Ovary (tissue), 10 donors: ENCODE measurements at places on chromosomes 1 and 21. TPM values are rescaled to one million over a fixed set of nuclear protein-coding genes. Genes with fewer than 3 reads are reported as not detected.

GRCh38 chr1:216580538-216581057, 142.6 kb downstream of the ESRRG start:
- H3K27me3 ChIP-seq, result no peaks in the 10 kb centered on the region
- no peak overlapping the region for H3K4me3 ChIP-seq
- H3K4me1 ChIP-seq, result no peaks in the 10 kb centered on the region
- H3K27ac ChIP-seq, result no peak overlapping the region
- no peaks in the 10 kb centered on the region for H3K36me3 ChIP-seq

TMCC2 gene
- total RNA-seq, result 7.8 TPM

TMEM200B gene
- 32.6 TPM for total RNA-seq

DNA sequence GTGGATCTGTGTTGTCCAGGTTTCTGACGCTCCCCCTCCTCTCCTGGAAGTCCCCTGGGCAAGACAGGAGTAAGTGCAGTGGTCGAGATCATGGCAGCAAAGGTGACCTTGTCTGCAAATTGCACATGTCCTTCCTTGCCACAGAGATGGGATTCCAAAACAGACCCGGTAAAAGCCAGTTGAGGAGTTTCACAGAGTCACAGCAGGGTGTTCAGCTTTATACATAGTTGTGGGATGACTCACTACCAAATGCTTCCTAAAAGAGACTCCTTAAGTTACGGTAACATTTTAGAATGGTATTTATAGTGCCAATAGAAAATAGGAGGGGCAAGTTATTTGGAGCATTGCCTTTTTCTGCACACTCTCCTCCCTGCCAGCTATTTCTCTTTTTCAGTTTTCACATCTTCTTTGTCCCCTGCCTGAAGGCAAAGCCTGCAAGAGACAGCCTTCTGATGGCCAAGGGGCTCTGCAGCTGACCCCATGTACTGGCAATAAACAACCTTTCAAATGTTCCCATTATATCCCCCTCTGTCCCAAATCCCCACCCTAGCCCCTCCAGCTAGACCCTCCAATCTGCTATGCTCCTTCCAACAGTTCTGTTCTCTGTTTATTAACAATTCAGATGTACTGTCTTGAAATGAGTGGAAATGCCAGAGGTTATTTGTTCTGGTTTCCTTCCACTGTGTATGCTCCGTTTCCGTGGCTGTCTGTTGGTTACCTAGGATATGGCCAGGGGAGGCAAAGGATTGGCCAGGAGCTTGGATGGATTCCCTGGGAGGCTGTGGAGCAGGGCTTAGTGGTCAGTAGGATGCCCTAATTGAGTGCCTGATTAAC, 115.0 kb downstream of the TGFB2 start:
- H3K36me3 ChIP-seq, result no peaks in the 10 kb centered on the region
- H3K27me3 ChIP-seq, result no peaks in the 10 kb centered on the region
- peak overlapping the region; percentile 10 for H3K27ac ChIP-seq

GRCh38 chr1:75087278-75087677, 46.9 kb upstream of the LHX8 start:
- no peak overlapping the region for H3K27ac ChIP-seq
- no peaks in the 10 kb centered on the region for H3K27me3 ChIP-seq
- H3K36me3 ChIP-seq, result no peaks in the 10 kb centered on the region
- H3K4me1 ChIP-seq, result no peaks in the 10 kb centered on the region
- no peak overlapping the region for H3K4me3 ChIP-seq

GRCh38 chr1:57041901-57042300, 76.1 kb upstream of the C8B start:
- H3K27me3 ChIP-seq, result no peaks in the 10 kb centered on the region
- no peak for DNase-seq
- H3K36me3 ChIP-seq, result no peaks in the 10 kb centered on the region
- no peak overlapping the region for H3K4me3 ChIP-seq
- H3K27ac ChIP-seq, result no peak overlapping the region
- no peaks in the 10 kb centered on the region for H3K4me1 ChIP-seq

AMIGO1 gene
- total RNA-seq, result 10.0 TPM

CD244 gene
- 0.60 TPM for total RNA-seq

GRCh38 chr1:183121609-183122008, 64.5 kb upstream of the LAMC2 start:
- H3K27me3 ChIP-seq, result no peaks in the 10 kb centered on the region
- no peak overlapping the region for H3K27ac ChIP-seq
- no peak for DNase-seq
- H3K4me3 ChIP-seq, result no peak overlapping the region
- peaks cover 3% of the 10 kb centered on the region for H3K4me1 ChIP-seq
- H3K36me3 ChIP-seq, result no peaks in the 10 kb centered on the region

GRCh38 chr1:110083061-110083865, 12.8 kb upstream of the ALX3 start:
- no peaks in the 10 kb centered on the region for H3K36me3 ChIP-seq
- no peak for DNase-seq
- H3K27me3 ChIP-seq, result no peaks in the 10 kb centered on the region

GRCh38 chr1:233005156-233005555, 54.7 kb downstream of the NTPCR start:
- no peaks in the 10 kb centered on the region for H3K36me3 ChIP-seq
- H3K4me3 ChIP-seq, result no peak overlapping the region
- no peaks in the 10 kb centered on the region for H3K27me3 ChIP-seq
- H3K27ac ChIP-seq, result no peak overlapping the region
- no peaks in the 10 kb centered on the region for H3K4me1 ChIP-seq

DNA sequence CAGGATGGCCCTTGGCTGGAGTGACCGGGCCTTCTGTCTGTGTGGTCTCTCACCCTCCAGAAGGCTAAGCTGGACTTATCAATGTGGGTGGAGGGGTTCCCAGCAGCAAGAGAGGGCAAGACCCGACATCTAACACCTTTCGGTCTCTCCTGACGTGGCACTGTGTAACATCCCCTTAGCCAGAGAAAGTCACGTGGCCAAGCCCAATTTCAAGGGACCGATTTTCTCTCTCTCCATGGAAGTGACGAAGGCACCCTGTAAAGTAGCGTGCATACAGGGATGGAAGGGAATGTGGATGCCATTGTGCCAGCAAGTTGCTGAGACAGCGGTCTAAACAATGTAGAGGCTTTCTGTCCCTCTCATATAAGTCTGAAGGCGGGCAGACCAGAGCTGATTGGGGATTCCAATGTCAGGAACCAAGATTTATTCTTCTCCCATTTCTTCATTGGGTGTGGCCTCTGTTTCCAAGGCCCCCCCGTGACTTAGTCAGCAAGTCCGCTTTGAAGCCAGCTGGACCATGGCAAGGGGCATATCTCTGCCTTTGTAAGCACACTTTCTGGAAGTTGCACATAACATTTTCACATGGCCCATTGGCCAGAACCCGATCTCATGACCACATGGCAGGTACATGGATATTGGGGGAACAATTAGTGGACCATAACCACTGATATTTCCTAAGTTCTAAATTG, 12.5 kb downstream of the MX1 start:
- H3K27me3 ChIP-seq, result no peaks in the 10 kb centered on the region
- H3K4me1 ChIP-seq, result no peaks in the 10 kb centered on the region
- H3K4me3 ChIP-seq, result no peak overlapping the region
- H3K27ac ChIP-seq, result no peak overlapping the region
- H3K36me3 ChIP-seq, result no peaks in the 10 kb centered on the region
- DNase-seq, result no peak
